Dermis microvascular lymphatic vessel endothelial cell (primary cell): ENCODE measurements at places on chromosomes 6 and 20. TPM values are rescaled to one million over a fixed set of nuclear protein-coding genes. Genes with fewer than 3 reads are reported as not detected.

The MYCT1 gene
- total RNA-seq = 120 and 209 TPM in 2 replicates

The SEL1L2 gene
- total RNA-seq = not detected in 2 replicates

The SMLR1 gene
- total RNA-seq = not detected in 2 replicates

The PIGT gene
- 16.4 and 31.0 TPM in 2 replicates for total RNA-seq

The BACH2 gene
- 1.5 and 4.3 TPM in 2 replicates for total RNA-seq

The CCN2 gene
- 178 and 284 TPM in 2 replicates for total RNA-seq

The DPPA5 gene
- total RNA-seq = not detected in 2 replicates

The POPDC3 gene
- 0.25 and 0.39 TPM in 2 replicates for total RNA-seq

The HMGCLL1 gene
- not detected in 2 replicates for total RNA-seq

The CGA gene
- not detected in 2 replicates for total RNA-seq

The TNF gene
- total RNA-seq = not detected in 2 replicates

The OR2J3 gene
- total RNA-seq = not detected in 2 replicates

The CYP39A1 gene
- total RNA-seq = 0.25 and 0.26 TPM in 2 replicates

The MCHR2 gene
- total RNA-seq = not detected in 2 replicates

The CCN6 gene
- not detected in 2 replicates for total RNA-seq

The EGFL8 gene
- total RNA-seq = 0.64 and 2.3 TPM in 2 replicates

The RBM39 gene
- 255 and 271 TPM in 2 replicates for total RNA-seq

The COL9A3 gene
- total RNA-seq = 0.38 and 1.0 TPM in 2 replicates

The ENPP3 gene
- 0.51 and 1.4 TPM in 2 replicates for total RNA-seq
